ENCODE measurements at places on chromosomes 7 and 10.

DNA sequence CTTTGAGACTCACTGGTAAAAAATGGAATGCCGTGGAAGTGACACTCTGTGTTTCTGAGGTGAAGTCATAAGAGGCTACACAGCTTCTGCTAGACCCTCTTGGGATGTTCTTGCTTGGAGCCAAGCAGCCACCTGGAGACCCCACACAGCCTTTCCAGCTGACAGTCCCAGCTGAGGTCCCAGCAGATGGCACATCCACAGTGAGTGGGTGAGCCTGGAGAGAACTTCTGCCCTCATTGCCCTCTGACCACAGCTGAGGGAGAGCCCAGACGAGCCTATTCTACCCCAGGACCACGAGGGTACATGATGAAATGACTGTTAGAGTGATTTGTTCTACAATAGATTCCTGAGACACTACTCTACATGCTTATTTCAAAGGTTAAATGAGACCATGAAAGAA, 44.3 kb downstream of the CXCL12 start:
- DNase-seq = no peak

- no peak for DNase-seq
These were observed 230.9 kb downstream of the PARD3 start for GRCh38 chr10:34584164-34584563.

DNA sequence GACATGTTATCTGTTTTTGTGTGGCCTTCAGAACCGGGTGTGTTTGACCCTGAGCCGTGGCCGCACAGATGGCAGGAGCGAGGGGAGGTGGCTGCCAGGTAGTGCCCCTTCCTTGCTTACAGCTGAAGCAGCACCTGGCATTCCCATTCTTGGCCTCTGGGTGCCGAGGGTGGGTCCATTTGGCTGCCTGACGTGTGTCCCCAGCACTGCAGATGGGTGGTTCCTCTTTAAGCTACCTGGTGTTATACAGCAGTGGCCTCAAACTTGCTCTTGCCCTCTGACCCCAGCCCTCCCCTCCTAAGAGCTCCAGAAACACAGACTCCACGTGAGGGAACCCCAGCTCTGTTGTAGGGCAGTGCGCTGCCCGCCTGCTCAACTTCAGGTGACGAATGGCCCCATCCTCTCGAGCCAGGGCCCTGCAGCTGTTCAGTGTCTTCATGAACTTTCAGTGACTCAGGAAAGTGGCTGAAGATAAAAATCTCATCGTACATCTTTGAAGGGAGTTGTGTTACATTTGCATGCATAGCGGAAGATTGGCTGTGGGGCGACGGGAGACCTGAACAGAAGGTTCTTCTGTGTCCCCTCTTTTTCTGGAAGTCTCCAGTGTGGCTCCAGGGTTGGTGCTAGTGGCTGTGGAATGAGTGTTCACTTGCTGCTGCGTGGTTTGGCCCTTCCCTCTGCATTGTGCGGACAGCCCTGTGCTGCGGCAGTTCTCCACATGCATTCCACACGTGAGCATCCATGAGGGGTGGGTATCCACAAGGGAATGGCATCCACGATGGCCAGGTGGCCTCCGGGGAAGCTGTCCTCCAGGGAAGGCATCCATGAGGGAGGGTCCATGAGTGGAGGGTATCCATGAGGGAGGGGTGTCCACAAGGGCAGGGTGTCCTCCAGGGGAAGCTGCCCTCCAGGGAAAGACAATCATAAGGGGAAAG, 91.6 kb downstream of the INPP5A start:
- DNase-seq = no peak

DNA sequence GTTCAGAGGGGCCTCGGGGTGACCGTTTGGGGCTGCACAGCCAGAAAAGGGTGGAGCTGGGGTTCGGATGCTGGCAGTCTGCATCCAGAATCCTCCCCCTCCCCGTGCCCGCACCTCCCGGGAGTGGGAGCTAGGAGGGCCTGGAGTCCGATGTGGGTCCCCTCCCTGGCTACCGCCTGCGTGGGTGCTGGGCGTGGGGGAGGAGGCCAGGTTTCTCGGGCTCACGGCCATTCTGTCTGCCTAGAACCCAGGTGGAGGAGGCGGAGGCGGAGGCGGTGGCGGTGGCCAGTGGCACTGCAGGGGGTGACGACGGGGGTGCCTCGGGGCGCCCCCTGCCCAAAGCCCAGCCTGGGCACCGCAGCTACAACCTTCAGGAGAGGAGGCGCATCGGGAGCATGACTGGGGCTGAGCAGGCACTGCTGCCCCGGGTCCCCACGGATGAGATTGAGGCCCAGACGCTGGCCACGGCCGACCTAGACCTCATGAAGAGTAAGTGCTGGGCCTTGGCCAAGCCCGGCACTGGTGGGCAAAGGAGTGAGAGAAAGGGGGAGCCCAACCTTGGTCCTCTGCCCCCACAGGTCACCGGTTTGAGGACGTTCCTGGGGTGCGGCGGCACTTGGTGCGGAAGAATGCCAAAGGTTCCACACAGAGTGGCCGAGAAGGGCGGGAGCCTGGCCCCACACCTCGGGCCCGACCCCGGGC, 7.0 kb downstream of the SLC4A2 start:
- no peak for DNase-seq

DNA sequence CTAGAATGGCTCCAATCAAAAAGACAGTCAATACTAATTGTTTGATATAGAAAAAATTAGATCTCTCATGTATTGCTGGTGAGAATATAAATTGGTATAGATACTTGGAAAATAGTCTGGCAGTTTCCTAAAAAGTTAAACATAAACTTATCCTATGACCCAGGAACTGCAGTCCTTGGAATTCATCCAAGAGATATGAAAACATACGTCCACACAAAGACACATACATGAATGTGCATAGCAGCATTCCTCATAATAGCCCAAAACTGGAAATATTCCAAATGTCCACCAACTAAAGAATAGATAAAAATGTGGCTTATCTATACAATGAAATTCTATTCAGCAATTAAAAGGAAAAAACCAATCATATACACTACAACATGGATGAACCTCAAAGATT, 128.4 kb downstream of the ZFAND4 start:
- DNase-seq = no peak

All from NCI-H1694 treated with DMSO at 0.1 percent for 48 hours (cell line).